ENCODE measurements at places on chromosomes 1 and 21.

GRCh38 chr1:54927472-54928240, 40.7 kb upstream of the DHCR24 start:
- DNase-seq, result peak; percentile 52

GRCh38 chr21:28309596-28309995, 683.1 kb downstream of the LTN1 start:
- DNase-seq, result no peak

DNA sequence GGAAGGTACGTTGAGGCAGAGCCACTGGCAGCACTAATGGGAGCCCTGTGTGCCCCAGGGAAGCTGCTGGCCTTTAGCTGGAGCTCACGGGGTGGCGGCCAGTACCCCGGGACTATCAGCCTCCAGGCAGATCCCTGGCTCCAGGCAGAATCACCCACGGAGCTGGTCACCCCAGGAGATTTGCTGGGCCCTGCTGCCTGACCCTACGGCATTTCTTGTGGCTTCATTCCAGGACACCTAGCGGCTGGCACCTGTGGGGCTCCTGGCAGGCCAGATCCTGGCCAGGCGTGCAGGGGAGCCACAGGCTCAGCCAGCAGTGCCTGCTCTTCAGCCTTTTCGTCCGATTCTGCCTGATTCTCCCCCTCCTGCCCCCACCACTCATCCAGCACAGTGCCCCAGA, 7.1 kb downstream of the PADI1 start:
- DNase-seq, result no peak

DNA sequence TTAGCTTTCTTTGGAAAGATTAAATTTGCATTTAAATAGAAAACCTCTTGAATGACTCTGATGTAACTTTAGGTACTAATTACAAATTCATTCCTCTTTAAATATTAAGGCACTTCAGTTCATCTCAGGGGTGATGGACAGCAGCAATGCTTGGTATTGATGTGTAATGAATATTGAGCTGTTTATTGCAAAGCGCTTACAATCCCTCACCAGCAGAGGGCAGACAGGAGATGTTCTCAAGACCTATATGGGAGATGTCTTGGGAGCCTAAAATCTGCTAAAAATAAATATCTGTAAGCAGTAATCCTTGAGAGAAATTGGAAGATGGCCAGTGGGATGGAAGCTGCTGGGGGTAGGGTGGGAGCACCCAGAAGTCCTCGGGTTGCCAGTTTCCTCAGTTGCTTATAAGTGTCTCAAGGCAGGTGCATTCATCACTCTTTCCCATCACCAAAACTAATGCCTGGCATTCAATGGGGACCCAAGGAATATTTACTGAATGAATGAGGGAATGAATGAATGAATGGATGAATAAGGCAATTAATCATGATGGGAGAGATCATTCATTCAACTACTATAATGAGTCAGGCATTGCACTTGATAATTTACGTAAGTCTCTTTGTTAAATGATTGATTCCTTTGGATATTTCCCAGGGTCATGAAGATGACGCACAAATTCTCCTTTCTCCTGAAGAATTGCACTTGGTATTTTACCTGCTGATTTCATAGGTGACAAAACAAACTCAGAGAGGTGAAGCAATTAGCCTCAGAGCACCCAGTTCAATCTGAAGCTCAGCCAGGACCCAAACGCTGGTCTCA, 2.3 kb downstream of the KLHDC8A start:
- no peak for DNase-seq

DNA sequence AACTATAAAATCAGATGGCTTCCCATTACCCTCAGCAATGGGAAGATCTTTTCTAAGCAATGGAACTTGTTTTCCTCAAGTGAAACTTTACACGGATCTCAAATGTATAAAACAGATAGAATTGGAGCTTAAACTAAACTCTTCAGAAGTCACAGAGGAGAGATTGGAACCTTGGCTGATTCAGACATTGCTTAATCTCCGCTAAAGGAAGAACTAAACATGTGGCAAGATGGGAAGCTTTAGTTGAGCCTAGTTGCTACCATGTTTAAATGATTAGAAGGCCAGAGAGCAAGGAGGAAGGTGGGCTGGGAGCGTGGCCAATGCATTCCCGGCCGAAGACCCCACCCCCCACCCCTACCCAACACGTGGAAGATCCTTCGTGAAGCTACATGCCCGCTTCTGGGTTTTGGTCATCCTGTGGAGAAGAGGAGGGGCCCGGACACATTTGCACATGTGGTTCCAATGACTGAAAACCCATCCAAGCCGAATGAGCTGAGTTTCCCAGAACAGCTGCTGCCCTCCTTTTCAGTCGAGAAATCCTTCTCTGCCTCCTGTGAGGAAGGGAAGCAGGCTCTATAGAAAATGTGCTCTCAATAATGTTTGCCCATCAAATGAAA, 164.3 kb downstream of the MIS18A start:
- DNase-seq, result peak; percentile 72

DNA sequence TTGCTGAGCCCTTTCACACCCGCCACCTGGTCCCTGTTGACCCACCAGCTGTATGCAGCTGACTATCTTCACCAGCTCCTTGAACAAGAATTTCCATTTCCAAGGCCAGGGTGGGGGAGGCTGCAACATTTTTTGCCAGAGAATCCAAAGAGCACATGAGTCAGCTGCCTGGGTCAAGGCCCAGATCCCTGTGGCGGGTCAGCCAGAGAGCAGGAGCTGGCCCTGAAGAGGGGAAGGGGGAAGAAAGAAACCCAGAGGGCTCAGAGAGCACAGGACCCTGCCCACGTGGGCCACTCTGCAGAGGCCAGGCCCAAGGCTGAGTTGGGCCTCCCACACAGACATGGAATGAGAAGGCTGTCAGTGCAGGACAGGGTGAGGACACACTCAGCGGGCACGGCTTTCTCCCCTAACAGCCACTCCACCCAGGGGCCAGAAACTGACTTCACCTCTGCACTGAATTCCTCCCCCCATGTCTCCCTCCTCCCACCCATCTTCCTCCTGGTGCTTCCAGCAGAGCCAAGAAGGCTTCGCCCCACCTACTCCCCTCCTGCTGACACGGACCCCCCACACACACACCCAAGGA, 28.9 kb downstream of the S100A6 start:
- peak; percentile 63 for DNase-seq

DNA sequence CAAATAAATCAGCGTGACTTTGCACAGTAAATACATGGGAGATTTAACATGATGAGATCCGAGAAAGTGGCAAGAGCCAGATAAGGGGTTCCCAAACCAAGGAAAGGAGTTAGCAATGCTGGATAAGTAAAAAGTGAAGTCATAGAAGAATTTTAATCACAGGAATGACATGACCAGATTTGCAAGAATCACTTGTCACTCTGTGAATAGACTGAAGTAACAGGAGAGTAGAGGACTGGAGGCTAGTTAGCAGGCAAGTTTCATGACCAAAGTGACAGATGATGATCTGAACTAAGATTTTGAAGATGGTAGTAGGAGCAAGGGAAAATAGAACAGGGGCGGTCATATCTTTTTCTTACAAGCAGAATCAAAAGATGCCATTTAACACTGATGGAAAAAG, 8.4 kb downstream of the CFH start:
- DNase-seq, result no peak

GRCh38 chr1:232037774-232038388, 411.3 kb downstream of the DISC1 start:
- no peak for DNase-seq

Measured in HFF-Myc (cell line).